Fibroblast of the aortic adventitia (primary cell): ENCODE measurements at places on chromosomes 3 and 15. TPM values are rescaled to one million over a fixed set of nuclear protein-coding genes. Genes with fewer than 3 reads are reported as not detected.

Gene UPK1B
- 0.09 TPM in 1 of 2 replicates, not detected in the other for total RNA-seq

Gene NUDT16
- 11.5 and 22.0 TPM in 2 replicates for total RNA-seq

Gene SCAMP5
- 1.1 and 2.2 TPM in 2 replicates for total RNA-seq

Gene GDPGP1
- total RNA-seq = 8.7 and 9.6 TPM in 2 replicates

Gene GOLGA8J
- not detected in 2 replicates for total RNA-seq

Gene CP
- 1.2 TPM in 1 of 2 replicates, not detected in the other for total RNA-seq

Gene LINGO1
- not detected in 2 replicates for total RNA-seq

Gene SRGAP3
- 4.6 and 6.1 TPM in 2 replicates for total RNA-seq

Gene RLBP1
- not detected in 2 replicates for total RNA-seq

Gene LRRC2
- 7.9 and 10.1 TPM in 2 replicates for total RNA-seq

Gene FEZF2
- not detected in 2 replicates for total RNA-seq

Gene USP19
- 23.7 and 36.0 TPM in 2 replicates for total RNA-seq

Gene IL17RC
- total RNA-seq = 47.9 and 52.2 TPM in 2 replicates

Gene HCN4
- total RNA-seq = not detected in 2 replicates

Gene CDHR4
- total RNA-seq = 0.09 TPM in 1 of 2 replicates, not detected in the other

Gene SLC41A3
- 40.0 and 65.7 TPM in 2 replicates for total RNA-seq
